Kasumi-1 (cell line): ENCODE measurements at places on chromosomes 2 and 18.

GRCh38 chr2:62794791-62795190 is 89.3 kb downstream of the EHBP1 start:
- DNase-seq = no peak

DNA sequence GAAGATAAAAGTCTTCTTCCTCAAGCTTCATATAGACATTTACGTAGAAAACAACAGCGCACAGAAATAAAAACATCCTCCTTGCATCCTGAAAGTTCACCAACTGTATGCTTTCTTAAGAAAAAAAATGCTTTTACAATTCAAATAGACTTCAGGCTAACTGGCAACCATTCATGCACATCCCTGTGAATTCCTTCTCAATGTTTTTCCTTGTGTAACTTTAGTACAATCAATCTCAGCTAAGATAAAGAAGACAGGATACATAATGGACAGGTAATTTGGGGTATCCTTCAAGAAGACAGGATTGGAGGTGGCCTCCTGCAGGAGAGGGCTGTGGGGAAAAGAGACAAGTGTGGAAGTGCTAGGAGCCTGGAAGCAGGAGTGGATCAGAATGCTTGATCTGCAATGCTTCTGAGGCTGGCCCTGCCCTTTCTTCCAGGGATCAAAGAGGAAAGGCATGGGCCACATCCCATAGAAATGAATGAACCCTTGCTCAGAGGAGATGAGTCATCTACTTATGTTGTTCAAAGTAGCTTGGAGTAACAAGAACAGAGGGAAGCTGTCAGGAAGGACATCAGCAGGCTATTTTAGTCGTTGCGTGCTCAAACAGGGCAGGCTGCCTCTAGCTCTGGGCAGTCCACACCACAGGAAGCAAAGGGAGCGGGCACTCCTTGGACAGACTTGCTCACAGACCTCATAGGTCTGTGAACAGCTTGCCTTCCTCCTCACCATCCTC is 126.6 kb downstream of the TMEM131 start:
- peak; percentile 28 for DNase-seq

- no peak for DNase-seq
Observed at GRCh38 chr2:33371304-33372090, 105.0 kb upstream of the RASGRP3 start.

DNA sequence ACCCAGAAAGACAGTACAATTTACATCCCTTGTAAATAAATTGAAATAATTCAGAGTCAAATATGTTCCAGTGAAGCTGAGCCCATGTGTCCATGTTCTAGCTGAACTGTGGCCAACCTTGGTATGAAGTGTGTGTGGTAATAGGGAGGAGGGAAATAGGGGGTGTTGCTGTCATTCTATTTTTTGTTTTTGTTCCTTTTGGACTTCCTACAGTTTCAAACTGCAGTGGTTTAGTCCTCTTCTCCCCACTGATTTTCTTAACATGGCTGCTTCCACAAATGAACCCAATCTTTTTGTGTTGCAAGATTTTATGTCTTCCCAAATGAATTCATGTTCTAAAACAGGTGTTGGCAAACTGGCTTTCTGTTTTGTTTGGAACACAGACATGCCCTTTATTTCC is 156.9 kb downstream of the CCBE1 start:
- no peak for DNase-seq

- DNase-seq = no peak
Observed at GRCh38 chr2:160076241-160076640, 13.8 kb upstream of the PLA2R1 start.

GRCh38 chr2:56287974-56288373 is 104.2 kb downstream of the CCDC85A start:
- no peak for DNase-seq

DNA sequence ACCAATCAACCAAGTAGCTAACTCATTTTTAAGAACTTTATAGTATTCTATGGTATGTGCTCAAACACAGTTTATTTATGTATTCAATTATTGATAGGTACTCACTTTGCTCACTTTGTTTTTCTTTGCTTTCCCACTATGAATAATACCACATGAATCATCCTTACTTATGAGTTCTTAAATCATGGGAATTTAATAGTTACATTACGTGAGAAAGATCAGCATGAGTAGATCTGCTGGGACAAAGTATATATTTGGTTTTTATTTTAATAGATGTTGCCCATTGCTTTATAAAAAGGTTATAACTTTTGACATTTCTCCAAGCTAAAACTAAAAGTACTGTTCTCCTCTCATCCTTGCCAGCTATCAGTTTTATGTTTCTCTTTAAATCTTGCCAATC is 390.7 kb downstream of the LRATD1 start:
- no peak for DNase-seq

DNA sequence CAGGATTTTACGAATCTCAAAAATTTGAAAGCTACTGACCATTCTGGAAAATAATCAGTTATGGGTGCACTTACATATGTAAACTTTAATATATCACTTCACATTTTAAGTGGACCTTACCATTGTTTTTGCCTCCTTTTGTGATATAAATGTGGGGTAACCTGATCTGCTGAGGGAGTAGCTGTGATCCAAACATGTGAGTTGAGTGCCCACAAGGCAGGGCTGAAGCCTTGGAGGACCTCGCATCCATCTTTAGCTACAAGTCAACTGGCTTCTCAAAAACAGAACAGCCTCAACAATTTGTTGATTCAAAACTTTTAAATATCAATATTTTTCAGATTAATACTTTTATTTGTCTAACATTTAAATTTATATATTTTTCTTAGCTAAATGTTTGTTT is 178.2 kb downstream of the PLCL1 start:
- no peak for DNase-seq

DNA sequence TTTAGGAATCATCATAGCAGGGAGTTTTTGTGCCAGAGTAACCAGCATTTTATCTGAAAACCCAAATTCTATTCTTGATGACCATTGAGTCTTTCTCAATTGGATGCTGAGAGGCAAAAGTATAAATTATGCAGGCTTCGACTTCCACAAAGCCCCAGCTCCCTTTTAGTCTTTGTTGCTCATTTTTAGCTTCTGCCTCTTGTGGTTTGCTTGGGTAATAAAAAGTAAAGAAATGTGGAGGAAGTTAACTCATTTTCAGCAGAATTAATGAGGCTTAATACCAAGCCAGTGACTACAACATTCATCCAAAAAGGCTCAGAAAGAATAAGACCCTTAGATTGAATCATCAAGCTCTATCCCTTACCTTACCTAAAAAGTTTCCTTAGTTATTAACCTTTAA is 18.6 kb downstream of the ERMN start:
- DNase-seq = peak; percentile 82

DNA sequence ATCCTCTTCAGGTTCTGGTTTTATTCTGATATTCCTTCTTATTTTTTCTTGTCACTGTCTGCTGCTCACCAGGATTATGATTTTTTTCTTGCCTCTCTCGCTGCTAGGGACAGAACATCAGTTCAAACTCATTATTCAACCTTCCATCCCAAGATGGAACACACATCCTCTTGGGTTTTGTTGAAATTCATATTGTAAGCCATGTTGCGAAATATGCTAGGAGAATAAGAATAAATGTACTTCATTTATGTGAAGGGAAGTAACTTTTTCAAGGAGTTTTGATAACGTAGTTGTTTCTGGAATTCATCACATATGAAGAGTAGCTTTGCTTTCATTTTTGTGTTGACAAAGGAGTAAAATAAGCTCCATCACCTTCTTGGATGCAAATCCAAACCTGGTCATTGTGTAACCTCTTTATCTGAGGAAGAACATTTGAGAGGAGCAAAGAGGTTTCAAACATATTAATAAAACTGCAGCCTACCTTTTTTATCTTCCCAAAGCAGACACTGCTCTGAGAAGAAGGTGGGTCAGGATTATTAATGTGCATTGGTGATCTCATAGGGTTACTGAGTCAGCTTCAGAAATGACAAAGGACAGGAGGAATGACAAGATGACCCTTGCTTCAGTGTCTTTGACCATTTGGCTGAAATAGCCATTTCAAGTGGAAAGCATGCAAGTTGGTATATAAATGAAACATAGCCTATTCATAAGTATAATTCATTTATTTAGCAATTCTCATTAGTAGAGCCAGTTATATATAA is 280.0 kb downstream of the GULP1 start:
- no peak for DNase-seq

GRCh38 chr2:23788100-23788499 is 138.8 kb downstream of the ATAD2B start:
- peak; percentile 68 for DNase-seq

DNA sequence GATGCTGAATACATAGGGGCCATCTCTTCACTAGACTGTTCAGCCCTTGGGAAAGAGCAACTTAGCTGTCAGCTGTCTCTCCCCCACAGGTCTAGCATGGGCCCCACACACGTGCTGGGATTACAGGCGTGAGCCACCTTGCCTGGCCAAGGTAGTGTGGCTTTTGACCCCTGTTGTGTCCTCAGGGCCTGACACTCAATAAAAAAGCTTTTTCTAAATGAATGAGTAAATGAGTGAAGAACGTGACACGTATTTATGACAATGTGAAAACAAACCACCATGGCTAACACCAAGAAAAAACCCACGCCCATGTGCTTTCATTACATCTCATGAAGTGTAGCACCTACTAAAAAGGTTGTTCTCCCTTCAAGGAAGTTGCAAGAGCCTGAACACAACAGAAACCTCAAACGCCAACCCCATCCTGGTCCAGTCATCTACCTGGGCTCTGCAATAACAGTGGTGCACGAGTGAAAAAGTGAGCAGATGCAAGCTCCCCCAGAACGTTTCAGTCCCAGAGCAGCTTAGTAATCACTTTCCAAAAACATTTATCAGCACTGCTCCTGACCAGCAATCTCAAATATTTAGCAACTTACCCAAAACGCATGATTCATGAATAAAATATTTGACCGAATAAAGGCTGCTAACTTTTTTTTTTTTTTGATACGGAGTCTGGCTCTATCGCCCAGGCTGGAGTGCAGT is 3.4 kb downstream of the WDFY1 start:
- no peak for DNase-seq

DNA sequence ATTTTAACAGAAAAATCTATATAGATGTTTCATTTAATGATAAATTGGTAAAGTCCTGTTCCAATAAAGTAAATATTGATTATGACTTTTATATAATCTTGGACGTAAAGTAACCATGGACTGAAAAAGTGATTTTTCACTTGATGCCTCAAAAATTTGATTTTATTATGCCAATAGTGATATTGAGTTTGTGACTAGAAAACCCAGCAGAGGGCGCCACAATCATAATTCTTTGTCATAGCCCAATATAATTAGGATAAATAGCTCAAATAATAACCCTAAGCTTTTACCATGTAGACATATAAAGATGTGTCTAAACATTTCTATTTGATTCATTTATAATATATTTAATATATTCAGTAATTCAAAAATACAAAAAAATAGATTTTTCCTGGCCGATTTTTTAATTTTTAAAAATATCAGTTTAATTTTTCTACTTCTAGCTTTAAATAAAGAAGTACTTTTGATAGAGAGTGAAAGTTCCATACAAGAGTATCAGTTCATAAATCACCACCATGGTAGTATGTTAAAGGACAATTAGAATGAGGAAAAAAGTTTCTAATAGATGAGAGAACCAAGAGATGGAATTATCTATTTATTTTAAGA is 30.7 kb downstream of the CAMKMT start:
- peak; percentile 41 for DNase-seq

- DNase-seq = peak; percentile 96
Observed at GRCh38 chr2:112836695-112837117, at the start of gene IL1B. IL1B (minus strand) TSS chr2:112836779; CDS start chr2:112836229, 550 bp downstream.

DNA sequence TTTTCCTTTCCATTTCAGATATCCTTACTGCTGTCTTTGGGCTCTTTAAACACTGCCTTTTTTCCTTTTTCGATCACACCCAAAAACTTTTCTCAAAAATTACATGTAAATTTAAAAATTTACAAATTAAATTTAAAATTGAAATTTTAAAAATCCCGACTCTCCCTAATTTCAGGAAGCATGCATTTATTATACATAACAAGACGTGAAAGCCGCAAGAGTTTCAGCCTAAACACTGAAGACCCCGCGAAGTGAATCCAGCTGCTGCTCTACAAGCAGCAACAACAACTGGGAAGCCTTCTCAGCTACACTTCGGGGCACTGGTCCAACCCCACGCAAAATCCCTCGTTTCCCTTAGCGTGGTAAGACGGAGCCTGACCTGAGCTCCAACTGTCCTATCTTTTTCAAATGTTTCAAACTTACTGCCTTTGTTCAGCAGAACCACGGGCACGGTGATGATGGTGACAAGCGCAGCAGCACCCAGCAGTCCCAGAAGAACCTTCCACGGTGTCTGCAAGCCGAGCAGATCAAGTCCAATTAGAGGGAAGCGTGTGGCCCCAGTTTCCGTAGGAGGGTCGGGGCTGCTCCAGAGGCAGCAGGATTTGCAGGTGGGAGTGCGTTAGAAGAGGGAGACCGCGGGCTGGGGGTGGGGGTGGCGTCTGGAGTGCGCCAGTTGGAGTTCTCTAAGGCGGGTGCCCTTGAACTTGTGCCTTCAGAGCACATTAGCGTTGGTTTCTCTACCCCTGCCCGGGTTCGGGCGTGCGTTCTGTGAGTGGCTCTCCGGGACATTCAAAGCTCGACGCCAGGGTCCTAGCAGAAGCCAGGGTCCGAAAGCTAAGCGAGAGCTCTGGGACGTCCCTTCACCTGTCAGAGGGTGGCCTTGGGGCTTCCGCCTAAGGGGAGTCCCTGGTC is 783 bp downstream of the DPP4 start:
- no peak for DNase-seq

GRCh38 chr2:134120406-134120732 is 133.5 kb upstream of the MGAT5 start:
- DNase-seq = no peak

- peak; percentile 4 for DNase-seq
Observed at GRCh38 chr2:223044092-223044836, 7.7 kb upstream of the KCNE4 start.

- DNase-seq = no peak
Observed at GRCh38 chr2:8248623-8248957, 433.3 kb upstream of the ID2 start.

DNA sequence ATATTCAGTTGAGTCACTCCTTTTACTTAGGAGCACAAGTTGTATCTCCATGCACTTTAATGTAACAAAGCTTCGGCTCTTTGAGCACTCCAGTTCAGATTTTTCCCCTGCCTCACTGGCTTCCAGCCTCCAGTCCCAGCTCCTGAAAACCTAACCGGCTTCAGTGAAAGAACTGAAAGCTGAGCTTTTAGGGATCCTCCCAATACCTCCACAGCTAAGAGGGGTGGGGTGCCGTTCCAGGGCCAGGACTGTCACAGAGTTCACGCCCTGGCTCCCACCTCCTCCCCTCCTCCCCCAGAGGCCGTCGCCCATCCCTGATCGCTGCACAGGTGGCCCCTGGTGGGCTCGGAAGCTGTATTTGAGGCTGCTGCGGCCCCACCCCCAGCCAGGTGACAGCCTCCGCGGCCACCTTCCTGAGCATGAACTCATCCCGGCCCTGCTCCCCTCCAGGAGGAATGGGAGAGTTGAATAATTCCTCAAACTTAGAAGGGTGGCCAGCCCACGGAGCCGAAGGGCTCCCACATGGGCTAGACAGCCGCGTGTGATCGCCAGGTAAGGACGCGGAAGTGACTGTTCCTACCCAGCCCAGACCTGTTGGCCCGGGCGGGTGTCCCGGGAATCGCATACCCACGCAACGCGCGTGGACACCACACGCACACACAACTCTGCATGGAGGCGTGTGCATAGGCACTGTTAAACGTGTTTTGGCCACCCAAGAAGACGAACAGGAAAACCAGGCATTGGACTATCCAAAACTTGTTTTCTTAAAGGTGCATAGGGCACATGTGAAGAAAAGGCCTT is 1.8 kb downstream of the MYO5B start:
- no peak for DNase-seq

GRCh38 chr2:239767021-239767905 is 257.9 kb downstream of the NDUFA10 start:
- DNase-seq = no peak
